Right atrium auricular region (tissue), 2 donors: ENCODE measurements at places on chromosomes 7 and 10. TPM values are rescaled to one million over a fixed set of nuclear protein-coding genes. Genes with fewer than 3 reads are reported as not detected.
A peak's percentile ranks its signal among the peaks of the same experiment; 100 is the strongest.

The UNCX gene
- total RNA-seq = not detected

The PLAC9 gene
- 25.5 TPM for total RNA-seq

DNA sequence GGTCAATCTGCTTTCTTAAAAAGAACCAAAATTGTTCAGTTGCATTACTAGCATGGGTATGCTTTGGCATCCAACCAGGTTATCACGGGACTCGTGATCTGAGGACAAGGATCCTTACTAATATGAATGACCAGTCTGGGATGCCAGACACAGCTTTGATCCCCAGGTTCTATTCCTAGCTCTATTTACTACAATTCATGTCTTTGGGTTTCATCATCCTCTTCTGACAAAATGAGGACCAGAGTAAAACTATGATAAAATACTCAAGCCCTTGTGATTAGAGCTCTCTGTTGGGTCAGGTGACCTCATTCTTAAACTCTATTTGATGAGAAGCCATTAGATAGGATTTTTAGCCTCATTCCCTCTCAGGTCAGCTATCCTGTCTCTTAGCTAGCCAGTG lies 119.8 kb downstream of the SLC25A13 start:
- no peak overlapping the region for H3K4me3 ChIP-seq
- no peak overlapping the region for H3K27ac ChIP-seq
- no peak for DNase-seq

DNA sequence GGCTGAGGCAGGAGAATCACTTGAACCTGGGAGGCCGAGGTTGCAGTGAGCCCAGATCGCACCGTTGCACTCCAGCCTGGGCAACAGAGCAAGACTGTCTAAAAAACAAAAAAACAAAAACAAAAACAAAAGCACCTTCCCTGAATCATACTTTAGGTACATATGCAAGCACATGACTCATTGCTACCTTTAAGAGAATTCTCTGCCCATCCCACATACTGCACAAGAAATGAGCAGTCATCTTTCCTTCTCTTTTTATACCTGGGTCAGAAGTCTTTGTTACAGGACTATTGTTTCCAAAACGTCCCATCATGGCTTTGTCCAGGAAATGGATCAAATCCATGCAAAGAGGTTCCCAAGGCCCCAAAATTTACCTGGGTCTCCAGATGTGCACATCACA lies 21.5 kb upstream of the AKR1B10 start:
- no peak overlapping the region for H3K27ac ChIP-seq
- H3K36me3 ChIP-seq = no peaks in the 10 kb centered on the region
- H3K4me1 ChIP-seq = no peaks in the 10 kb centered on the region
- H3K27me3 ChIP-seq = no peaks in the 10 kb centered on the region
- DNase-seq = no peak

DNA sequence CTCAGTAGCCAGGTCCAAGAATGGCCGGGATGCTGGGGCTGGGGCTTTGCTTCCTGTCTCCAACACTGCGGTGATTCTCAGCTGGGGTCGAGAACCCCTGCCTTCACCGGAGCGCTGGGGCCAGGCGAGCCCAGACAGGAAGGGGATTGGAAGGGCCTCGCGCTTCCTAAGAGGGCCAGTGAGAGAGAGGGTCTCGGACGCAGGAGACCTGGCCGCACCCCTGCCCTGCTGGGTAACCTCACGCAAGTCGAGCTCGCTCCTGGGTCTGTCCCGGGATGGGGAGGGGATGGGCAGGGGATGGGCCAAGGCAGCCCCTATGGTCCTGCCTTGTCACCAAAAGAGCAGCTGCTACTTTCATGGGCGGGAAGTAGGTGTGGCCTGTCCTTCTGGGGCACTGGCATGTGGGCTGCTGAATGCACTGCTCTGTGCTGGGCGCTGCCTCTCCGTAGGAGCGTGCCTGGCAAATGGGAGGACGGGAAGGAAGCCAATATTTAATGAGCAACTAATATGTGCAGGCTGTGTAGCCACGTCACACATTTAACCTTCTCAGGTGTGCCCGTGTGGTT lies 20.0 kb downstream of the KCNK18 start:
- peaks cover 14% of the 10 kb centered on the region for H3K4me1 ChIP-seq
- no peak overlapping the region for H3K27ac ChIP-seq
- H3K4me3 ChIP-seq = no peak overlapping the region

- no peak for DNase-seq
- no peaks in the 10 kb centered on the region for H3K27me3 ChIP-seq
- no peak overlapping the region for H3K4me3 ChIP-seq
- no peaks in the 10 kb centered on the region for H3K36me3 ChIP-seq
Observed at GRCh38 chr7:114527589-114527988, 113.0 kb downstream of the FOXP2 start.

GRCh38 chr7:23863209-23863787 lies 153.3 kb downstream of the STK31 start:
- no peak for DNase-seq
- H3K4me3 ChIP-seq = no peak overlapping the region
- H3K27ac ChIP-seq = no peak overlapping the region
- H3K27me3 ChIP-seq = no peaks in the 10 kb centered on the region
- H3K4me1 ChIP-seq = no peaks in the 10 kb centered on the region

DNA sequence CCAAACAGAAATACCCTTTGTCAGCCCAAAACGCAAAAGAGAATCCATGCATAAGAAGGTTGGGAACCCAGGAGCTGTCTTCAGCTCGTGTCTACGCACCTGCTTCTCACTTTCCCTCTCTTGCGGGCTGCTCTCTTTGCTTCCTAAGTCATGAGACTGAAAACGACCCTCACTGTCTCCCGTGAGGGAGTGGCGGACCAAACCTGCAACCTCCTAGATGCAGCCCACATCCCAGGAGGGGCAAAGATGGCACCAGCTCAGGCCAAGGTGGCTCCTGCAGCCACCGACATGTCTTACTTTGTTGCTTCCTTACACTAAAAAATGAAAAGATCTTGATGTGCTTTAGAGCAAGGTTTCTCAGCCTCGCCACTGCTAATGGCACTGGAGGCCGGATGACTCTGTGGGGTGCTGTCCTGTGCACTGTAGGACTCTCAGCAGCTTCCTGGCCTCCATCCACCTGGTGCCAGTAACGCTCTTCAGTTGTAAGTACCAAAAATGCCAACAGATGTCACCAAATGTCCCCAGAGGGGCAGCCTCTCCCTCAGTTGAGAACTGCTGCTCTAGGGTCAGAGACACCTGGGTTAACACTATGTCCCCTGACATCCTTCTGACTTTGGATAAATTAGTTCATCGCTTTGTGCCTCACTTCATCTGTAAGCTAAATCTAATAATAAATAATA lies 179.8 kb upstream of the PFKP start:
- H3K4me1 ChIP-seq = no peaks in the 10 kb centered on the region
- H3K36me3 ChIP-seq = no peaks in the 10 kb centered on the region
- DNase-seq = peak; percentile 9
- no peak overlapping the region for H3K27ac ChIP-seq
